ENCODE measurements at places on chromosomes 2 and 18.

- peak; percentile 17 for DNase-seq
These were observed 68.1 kb downstream of the OLA1 start for GRCh38 chr2:174180165-174180724.

DNA sequence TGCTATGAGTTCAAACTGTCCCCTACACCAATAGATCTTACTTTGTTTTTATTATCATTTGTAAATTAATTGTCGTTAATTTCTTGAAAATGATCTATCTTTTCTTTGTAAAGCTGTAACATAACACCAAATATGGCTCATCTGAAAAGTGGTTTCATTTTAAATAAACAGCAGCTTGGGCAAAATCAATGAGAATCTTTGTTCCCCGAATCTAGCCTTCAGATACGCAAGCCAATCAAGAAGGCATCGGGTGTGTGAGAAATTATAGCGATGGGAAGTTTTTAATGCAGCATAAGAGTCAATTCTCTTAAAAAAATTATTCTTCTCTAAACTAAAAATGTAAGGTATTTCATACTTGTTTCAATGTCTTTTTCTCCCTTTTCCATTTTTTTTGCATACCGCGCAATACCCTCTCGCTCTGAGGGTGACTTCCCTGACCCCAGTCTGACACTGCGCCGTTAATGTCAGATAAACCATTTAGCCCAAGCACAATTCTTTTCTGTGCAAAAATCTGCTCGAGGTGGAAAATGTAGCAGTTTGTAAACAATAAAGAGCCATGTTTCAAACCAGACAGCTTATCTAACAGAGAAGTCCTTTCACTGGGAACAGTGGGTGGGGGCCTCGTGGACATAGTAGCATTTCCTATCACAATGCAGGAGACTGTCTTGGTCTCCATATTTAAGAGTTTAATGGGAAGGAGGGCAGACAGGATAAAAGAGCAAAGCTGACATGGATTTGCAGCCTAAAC is 129.4 kb downstream of the TCF4 start:
- DNase-seq: no peak

DNA sequence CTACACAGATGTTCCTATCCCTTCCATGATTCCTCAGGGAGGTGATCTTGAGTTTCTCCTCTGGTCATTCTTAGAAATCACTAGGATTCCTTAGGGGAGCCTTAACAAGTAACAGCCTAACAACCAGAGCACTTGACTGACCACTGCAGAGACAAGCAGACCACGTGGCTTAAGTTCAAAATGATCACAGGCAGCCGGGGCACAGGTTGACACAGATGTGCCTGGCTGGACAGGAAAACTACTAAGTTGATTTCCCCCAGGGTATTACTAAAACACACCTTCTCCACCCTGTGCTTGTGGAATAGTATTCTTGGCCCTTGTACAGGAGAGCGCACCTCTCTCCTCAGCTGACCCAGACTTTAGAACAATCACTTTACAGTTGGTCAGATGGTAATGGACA is 29.9 kb downstream of the ST3GAL5 start:
- no peak for DNase-seq

GRCh38 chr18:36829362-36830157 is 633 bp downstream of the KIAA1328 start:
- no peak for DNase-seq

DNA sequence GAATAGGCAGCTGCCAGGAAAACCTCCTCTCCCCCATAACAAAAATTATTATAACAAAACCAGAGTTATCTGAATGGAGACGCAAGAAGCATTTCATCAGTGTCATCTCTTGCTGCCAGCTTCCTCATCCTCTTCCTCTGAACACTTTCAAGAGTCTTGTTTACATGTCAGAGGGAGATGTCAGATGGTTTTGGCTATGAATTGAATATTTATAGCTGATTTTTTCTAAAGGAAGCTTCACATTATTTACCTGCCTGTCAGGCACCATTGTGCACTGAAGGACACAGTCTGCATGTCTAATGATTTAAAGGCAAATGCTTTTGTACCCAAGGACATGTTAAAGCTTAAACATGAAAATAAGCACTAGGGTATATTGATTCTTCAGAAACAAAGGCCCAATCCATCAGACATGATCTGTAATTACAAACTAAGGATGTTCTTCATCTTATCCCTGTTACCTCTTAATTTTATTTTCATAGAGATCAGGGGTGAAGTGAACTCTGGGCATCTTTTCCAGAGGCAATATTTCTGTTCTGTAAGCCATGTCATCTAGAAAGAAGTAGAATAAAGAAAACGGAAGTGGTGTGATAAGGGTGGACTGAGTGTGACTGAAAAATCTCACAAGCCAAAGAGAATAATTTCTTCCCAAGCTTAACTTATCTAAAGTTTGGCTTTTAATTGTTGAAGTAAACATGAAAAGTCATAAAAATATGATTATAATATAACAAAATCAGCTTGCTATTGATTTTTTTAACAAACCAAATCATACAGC is 168.7 kb downstream of the ANKRD44 start:
- no peak for DNase-seq

- DNase-seq: no peak
These were observed 30.5 kb upstream of the NEDD4L start for GRCh38 chr18:58013241-58014211.

DNA sequence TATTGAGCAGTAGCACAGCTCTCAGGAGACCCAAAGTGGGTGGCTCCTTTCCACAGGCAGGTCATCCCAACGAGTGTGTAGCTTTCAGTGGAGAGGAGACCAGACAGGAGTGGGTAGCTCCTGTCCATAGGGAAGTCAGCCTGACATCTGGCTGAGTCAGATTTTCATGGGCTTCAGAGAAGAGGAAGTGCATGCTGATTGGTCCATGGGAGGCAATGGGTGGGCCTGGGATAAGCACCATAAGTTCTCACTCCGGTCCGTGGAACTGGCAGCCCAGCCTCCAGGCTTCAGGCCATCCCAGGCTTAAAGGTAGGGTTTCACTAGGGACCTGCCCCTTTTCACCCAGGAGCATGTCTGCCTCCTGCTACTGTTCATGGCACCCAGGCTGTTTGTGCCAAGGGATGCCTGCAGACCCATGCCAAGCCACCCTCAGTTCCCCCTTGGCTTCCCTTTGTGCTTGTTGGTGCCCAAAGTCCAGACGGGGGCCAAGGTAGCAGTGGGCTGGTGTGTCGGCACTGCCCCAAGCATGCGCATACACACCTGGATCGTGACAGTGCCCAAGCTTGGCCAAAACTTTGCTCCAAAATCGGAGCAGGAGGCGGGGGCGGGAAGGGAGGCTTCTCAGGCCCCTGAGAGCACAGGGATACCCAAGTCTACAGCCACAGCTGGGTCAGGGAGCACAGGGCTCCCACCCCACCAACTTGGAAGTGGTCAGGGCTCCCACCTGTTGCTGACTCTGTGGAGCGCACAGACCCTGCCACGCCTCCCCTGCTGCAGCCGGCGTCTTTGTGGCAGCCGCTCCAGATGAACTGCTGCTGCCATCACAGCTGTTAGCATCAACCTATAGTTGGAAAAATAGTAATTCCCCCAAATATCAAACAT is 26.4 kb downstream of the MARCHF7 start:
- peak; percentile 37 for DNase-seq

GRCh38 chr2:231371430-231372054 is 24.0 kb upstream of the B3GNT7 start:
- no peak for DNase-seq

DNA sequence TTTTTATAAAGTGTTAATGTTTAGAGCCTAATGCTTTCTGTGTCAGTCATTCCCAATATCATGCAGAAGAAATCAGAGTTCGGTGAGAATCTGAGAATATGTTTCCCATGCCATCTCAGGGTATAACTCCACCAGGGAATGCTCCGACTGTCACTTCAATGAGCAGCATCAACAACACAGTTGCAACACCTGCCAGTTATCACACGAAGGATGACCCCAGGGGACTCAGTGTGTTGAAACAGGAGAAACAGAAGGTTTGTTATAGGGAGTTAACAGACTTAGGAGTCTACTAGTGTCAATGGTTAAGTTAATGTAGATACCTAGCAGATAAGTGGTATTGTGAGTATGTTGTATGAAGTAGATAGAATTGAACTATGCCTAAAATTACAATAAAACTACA is 31.0 kb downstream of the VAPA start:
- DNase-seq: no peak

- peak; percentile 74 for DNase-seq
These were observed 59.3 kb downstream of the CD8B2 start for GRCh38 chr2:106546391-106546990.

DNA sequence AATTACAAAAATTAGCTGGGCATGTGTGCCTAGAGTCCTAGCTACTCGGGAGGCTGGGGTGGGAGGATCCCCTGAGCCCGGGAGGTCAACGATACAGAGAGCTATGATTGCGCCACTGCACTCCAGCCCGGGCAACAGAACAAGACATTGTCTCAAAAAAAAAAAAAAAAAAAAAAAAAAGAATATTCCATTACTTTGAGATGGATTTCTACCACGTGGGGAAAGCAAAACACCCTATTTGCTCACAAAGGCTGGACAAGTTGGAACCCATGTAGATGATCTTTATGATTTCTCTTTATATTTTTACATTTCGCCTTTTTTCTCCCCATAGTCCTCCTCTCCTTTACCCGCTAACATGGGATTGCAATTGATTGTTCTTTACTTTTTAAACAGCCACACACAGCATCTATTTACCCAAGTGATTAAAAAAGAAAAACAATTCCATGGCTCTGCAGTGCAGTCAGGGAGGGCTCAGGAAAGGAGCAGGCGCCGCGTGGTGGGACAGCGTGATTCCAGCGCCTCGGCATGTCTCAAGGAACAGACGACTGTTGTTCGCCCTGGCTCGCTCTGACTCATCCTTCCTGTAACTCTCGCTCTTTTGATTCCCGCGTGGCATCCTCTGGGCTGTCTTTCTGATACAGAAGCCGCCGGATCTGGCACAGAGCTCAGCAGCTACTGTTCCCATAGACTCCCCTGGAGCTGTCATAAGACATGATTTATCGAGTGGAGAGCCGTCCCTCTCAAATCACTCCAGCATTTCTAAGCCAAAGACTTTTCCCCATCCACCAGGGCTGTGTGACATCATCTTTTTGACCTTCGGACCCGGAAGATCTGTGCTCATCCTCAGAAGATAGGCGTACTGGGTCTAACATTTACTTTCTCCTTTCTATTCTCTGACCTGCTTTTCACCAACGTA is 230.4 kb upstream of the AGAP1 start:
- DNase-seq: no peak

DNA sequence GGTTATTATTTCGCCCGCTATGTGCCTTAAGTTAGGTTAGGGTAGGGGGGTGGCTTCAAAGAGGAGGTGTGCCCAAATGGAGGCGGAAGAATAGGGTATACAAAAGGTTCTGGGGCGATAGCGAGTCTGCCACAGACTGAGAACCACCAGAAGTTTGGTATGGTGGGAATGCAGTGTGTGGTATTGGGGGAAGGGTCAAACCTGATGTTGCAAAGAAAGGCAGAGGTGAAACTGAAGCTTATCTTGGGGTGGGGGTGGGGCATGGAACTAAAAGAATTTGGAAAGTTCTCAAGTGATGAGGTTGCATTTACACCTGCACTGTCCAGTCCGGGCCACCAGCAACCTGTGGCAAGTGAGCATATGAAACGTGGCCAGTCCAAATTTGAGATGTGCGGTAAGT is 11.8 kb upstream of the CCBE1 start:
- no peak for DNase-seq

GRCh38 chr2:38948995-38949394 is 59.3 kb downstream of the ARHGEF33 start:
- DNase-seq: no peak

- no peak for DNase-seq
These were observed 43.6 kb downstream of the MC2R start for GRCh38 chr18:13871701-13872100.

- peak; percentile 90 for DNase-seq
These were observed 138.3 kb upstream of the ID2 start for GRCh38 chr2:8543383-8544170.

DNA sequence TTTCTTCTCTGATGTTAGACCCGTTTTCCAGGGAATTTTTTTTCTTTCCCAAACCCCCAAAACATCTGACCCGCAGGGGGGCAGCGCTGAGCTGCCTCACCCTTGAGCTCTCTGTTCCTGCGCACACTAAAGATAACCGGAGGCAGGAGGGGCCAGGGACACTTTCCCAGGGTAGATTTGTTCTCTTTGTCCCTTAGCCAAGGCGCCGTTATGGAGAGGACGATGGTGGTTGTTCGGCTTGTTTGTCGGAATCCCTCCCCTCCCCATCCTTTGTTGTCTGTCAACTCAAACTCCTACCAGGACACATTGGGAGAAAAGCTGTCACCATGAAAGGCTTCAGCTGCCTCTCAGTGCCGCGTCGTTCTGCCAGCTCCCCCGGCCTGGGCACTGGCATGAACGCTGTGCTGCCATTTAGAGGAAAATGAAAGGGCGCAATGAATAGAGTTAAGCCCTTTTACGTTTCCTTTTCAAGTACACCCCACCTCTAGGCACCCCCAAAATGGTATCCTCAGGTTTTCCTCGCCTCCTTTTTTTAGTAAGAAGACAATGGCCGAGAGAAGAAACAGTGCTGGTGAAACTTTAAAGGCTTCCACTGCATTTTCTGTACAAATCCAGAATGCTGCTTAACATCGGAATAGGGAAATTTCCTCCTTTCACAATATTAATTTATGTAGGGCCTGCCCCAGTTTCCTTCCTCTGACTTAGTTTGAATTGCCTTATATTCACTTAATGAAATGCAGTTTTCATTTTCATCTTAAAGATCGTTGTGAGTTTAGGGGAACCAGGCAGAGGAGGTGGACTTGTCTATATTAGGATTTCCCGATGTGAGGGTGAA is 62.1 kb downstream of the RND3 start:
- DNase-seq: no peak

Data from KBM-7 (cell line).